ENCODE measurements at places on chromosomes 3 and 15.

- DNase-seq = no peak
Observed at GRCh38 chr15:69377216-69377970, 36.8 kb upstream of the KIF23 start.

DNA sequence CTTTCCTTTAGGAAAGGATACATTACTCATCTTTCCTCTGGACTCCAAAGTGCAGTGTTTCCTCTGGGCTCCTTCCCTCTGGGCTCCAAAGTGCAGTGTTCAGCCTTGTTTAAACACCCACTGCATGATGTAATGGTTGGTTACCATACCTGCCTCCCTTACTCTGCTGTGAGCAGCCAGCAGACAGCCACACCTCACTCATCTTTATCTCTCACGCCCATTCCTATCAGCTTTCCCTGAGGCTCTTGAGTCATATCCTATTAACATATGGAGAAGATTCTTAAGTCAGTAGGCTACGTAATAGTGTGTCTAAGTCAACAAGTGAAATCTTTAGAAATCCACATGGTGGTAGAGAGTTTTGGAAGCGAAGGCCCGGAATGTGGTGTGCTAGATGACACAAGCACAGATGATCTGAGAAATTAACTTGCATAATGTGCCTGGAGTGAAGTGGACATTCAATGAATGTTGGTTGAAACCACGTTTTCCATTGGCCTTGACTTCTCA is 97.2 kb upstream of the CTNNB1 start:
- no peak for DNase-seq

- no peak for DNase-seq
Observed at GRCh38 chr3:125175295-125176078, 37.1 kb downstream of the SLC12A8 start.

- DNase-seq = no peak
Observed at GRCh38 chr3:105423397-105423796, 56.7 kb downstream of the ALCAM start.

GRCh38 chr3:144380849-144381248 is 409.2 kb downstream of the DIPK2A start:
- no peak for DNase-seq

DNA sequence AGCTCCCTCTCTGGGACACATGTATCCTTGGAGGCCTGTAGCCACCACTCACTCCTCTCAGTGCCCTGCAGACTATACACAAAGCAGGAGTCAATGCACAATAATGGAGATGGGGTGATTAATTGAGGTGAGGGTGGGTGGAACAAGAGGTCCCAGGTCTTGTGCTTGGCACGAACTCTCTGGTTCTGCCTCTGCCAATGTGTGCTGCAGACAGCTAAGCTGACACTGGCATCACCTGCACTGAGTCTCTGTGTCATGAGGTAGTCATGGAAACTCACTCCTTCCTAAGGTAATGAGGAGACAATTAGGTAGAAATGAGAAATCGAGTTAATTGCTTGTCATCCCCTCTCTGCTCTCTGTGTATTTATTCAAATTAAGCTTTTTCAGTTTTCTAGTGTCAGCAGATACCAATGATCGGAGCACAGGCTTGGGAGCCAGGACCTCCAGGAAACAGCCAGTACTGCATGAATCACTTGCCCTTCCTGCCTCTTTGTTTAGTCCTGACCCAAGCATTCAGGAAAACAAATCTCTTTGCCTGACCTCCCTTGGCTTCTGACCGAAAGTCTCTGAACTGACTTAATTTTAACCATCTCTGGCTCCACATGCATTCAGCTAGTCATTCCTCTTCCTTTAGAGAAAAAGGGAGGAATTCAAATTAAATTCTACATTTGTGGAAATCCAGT is 56.7 kb downstream of the DRD3 start:
- no peak for DNase-seq

DNA sequence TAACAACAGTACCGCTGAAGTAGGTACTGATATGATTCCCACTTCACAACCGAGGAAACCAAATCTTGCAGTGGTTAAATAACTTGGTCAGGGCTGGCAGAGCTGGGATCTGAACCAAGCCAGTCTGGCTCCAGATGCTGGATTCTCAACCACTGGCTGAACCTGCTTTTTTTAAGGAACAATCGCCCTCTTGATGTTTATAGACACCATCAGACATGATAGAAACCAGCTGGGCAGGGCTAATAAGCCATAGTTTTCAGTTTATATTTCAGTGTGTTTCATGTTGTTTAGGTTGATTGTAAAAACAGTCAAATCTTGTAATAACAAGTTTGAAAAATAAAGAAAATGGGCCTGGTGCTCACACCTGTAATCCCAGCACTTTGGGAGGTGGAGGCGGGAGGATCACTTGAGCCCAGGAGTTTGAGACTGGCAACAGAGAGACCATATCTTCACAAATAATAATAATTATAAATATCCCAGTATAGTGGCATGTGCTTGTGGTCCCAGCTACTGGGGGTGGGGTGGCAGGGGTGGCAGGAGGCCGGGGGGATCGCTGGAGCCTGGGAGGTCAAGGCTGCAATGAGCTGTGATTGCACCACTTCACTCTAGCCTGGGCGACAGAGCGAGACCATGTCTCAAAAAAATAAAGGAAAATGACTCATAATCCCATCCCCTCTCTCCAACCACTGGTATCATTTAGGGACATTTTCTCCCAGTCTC is 36.7 kb downstream of the XYLB start:
- DNase-seq = no peak

DNA sequence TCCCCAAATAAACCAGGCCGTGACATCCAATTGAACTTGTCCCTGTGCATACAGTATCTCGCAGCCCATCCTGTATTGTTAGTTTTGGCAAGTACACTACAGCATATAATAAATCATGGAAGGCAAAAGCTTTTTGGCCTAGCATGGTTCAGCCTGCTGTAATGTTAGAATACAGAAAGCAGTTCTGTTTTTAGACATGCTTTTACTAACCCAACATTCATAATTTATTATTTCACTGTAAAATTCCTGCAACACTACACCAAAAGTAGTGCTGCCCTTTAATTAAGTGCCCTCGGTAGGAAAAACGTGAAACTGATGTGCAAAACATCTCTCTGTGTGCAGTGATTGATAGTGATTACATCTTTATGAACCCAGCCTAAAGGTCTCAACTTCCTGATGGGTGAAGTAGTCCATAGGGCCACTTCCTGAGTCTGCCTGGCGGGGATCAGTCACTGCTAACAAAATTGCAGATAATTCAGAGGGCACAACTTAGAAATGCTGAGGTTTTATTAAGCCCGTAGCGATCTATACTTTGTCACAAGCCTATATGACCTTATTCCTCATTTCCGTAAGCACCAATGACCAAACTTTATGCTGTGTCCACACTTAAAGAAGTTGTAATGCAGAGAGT is 227.8 kb downstream of the CDIN1 start:
- no peak for DNase-seq

GRCh38 chr3:114518206-114518808 is 224.5 kb downstream of the TIGIT start:
- no peak for DNase-seq

DNA sequence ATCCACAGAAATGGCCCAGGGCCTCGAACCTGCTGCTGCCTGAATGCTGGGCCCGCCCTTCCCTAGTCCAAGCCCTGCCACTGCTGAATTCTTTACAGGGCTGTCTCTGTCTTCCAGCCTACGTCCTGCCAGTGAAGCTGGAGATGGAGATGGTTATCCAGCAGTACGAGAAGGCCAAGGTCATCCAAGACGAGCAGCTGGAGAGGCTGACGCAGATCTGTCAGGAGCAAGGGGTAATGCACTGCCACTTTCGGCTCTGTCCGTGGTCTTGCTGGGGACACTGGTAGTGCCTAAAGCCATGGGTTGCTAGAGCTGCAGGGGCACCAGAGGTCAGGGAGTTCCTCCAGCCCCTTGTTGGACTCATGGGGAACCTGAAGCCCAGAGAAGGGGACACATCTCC is 115.7 kb downstream of the TMEM266 start:
- DNase-seq = no peak

DNA sequence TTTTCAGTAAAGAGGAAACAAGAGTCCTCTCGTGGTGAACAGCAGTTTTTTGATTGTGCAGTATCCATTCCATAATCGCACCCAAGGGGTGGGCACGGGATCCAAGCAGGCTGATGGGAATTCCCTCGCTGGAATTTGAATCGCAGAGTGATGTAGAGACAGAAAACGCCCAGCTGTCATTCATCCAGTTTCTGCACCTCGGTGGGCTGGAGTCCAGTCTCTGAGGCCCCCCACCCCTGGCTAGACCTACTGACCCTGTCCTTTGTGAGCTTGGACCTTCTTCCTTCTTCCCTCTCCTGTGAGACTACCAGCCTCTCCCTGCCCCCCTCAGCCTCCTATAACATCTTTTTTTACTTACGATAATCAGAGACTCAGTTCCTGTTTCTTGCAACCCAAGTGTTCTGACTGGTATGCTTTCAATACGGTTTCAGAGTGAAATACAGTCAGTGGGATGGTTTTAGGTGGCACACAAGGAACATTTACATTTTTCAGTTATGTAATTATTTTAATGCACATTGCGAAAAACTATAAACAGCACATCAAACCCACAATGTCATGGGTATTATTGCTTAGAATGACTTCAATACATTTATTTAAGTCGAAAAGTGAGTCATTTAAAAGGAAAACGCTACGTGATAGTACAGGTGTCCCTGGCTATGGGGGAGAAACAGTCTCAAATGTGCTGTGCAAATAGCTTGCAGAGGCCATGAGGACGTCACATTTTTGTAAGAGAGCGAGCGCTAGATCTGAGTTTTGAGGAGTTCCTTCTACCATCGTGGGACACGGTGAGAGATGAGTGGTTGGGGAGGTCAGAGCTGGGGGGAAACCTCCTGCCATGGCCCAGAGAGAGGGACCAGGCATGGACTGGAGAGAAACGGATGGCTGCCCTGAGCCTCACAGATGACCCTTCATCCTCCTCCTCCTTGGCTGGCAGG is 37.5 kb upstream of the CHST2 start:
- DNase-seq = peak; percentile 56

- DNase-seq = no peak
Observed at GRCh38 chr3:151265166-151265565, 13.2 kb downstream of the P2RY14 start.

DNA sequence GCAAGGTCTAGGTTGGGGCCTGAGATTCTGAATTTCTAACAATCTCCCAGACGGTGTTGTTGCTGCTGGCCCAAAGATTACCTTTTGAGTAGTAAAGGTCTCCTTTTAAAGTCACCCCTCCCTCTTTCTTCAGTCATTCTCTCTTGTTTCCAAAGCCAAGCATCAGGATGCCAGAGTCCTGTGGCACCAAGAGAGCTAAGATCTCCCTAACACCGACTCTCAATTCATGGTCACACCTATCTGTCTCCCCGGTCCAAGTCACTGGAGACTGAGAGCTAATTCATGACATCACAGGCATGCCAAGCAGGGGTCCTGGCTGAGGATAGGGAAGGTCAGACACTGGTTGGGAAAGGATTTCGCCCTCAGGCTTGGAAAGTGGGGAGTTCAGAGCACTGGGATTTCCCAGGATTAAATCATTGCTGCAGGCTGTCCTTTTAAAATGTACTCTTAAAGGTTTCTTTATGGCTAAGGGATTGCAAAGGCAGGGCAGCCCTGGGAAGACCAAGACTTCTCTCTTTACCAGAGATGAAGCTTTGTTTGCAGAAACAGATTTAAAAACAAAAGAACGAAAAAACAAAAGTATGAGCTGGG is 7.3 kb downstream of the SHOX2 start:
- DNase-seq = no peak

DNA sequence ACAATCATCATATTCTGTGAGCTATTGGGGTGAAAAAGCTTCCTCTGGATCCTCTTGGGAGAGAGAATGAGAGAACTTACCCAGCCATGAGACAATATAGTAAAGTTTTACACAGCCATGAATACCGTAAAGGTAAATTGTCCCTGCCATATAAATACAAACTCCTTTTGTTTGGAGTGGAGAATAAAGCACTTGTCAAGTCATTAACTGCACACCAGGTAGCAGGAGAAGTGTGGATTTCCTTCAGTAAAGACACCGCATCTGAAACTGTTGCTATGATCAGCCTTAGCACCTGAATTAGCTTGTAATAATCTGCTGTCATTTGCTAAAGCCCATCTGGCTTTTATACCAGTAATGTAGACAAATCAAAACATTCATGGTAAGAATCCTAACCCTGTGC is 336.6 kb upstream of the SLCO3A1 start:
- DNase-seq = no peak

DNA sequence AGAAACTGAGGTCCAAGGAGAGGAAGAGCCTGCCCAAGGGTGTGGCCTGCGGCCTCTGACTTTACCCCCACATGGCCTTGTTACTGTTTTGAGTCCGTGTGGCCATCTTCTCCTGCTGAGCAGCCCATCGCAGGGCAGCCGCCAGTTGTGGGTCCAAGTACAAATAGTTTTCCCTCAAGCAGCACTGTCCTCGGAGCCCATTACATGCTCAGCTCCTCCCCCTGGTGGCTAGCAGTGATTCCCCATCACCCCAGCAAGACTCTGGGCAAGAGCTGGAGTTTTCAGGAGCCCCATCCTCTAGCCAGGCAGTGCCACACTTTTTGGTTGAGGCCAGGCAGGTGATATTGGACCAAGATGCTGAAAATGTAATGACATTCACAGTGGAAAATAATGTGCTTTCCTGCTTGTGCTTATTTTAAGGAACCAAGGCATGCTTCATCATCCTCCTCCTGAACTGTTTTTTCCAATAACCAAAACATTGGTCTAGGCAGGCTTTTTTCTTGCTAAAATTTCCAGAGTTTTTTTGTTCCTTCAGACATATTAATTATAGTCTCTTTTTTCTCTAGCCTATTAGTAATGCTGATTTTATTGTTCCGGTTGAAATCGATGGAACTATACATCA is 23.2 kb upstream of the VILL start:
- DNase-seq = peak; percentile 71

DNA sequence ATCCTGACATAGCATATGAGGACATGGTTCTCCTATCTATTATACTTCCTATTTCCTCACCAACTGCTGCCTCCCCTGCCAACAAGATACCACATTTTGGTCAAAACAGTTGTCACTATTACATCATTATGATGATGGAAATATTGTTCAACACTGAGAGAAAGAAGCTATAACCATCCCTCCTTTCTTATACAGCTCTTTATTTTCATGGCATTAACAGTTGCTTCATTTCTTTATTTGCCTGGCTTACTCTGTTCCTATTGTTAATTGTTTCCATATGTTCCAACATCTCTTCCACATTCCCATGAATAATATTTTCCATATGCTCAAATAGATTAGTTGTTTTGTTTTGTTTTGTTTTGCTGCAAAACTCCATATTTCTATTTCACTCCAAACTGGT is 40.8 kb upstream of the FILIP1L start:
- no peak for DNase-seq

GRCh38 chr15:80142646-80143045 is 10.2 kb upstream of the FAH start:
- DNase-seq = no peak

DNA sequence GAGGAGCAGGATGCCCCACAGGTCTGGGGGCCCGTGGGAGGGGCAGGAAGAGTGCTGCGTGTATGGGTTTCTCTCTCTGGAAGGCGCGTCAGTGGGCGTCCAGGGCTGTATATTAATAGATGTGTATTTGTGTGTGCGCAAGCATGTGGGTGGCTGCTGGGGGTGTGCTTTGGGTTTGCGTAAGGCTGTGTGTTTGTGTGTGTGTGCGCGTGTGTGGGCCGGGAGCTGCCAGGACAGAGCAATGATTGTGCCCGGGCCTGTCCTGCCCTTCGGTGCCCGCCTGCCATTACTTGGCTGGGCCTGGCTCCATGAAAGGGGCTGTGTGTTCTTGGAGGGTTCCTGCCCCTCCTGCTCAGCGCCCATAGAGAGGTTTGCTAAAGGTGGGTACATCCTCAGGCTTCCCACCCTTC is 16.3 kb downstream of the CSPG4 start:
- peak; percentile 54 for DNase-seq

Measured in GM10248 (cell line).